Aorta (tissue), 5 donors: ENCODE measurements at places on chromosomes 4 and X. TPM values are rescaled to one million over a fixed set of nuclear protein-coding genes. Genes with fewer than 3 reads are reported as not detected.

Gene NSG1
- total RNA-seq = 0.58 TPM

Gene TLR10
- 1.1 TPM for total RNA-seq

Gene ESX1
- total RNA-seq = not detected

Gene CSAG1
- total RNA-seq = not detected

Gene MAMLD1
- total RNA-seq = 8.5 TPM

Gene TLR2
- total RNA-seq = 55.7 TPM

Gene ADRA2C
- 72.2 TPM for total RNA-seq

Gene GAB3
- 12.8 TPM for total RNA-seq

Gene NHSL2
- total RNA-seq = 50.4 TPM
